Stimulated activated CD8-positive, alpha-beta memory T cell treated with anti-CD3 and anti-CD28 coated beads, Interleukin-15, amount 100 ng/mL, for 48 hours (primary cell): ENCODE measurements at places on chromosomes 1 and 21.

DNA sequence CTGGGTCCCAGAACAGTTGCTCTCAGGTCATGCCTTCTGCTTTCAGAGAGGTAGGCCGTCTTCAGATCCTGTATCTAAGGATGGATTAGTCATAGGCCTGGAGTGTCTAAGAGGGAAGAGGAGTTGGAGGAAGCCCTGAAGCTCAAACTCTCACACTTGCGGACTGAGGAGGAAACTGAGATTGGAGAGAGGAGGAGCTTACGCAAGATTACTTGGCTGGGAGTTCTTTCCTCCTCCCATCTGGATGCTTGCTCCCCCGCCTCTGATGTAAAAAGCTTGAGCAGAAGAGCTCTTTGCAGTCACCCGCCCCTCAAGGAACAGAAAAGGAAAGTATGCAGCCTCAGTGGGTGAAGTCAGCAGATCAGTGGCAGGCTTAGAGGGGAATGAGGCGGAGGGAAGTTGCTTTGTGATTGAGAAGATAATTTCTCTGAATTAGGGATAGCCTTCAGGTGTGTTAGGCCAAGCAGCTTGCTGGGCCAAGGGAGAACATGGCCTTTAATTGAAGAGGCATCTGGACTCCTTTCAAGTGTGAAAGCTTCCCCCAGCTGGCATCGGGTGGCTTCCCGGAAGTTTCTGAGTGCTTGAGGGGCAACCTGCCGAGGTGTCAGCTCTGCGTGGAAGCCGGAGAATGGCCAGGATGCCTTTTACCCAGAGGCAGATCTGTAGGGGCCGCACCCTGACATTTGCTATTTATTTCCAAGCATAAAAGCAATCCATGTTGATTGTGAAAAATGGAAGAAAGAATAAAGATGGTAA is 6.6 kb downstream of the ADORA1 start:
- no peak for DNase-seq

DNA sequence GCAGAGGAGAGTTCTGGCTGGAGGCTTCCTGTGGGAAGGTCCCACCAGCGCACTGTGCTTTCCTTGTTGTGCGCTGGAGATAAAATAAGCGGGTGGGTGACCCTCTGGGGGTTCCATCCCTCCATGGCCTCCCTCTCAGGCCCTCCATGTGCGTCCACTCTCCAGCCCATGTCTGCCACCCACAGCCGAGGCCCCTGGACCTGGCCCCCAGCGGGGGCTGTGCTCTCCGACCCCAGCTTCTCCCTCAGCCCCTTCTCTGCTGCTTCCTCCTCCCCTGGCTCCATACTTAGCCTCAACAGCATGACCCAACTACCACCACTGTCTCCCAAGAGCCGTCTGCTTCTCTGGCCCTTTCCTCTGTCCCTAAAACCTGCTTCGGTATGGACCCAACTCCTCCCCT is 61.4 kb downstream of the GNG4 start:
- DNase-seq = no peak

- DNase-seq = no peak
Measured at GRCh38 chr1:233424779-233425178, 97.3 kb downstream of the MAP3K21 start.

- no peak for DNase-seq
Measured at GRCh38 chr1:204544321-204544720, 28.1 kb downstream of the MDM4 start.

- DNase-seq = no peak
Measured at GRCh38 chr1:46757247-46757955, 38.5 kb upstream of the EFCAB14 start.
